Mesendoderm (in vitro differentiated cells): ENCODE measurements at places on chromosomes 7 and 10.

GRCh38 chr10:130358981-130359650, 222.9 kb downstream of the GLRX3 start:
- DNase-seq, result no peak

- no peak for DNase-seq
Measured at GRCh38 chr10:14860791-14861190, 17.9 kb upstream of the SUV39H2 start.

DNA sequence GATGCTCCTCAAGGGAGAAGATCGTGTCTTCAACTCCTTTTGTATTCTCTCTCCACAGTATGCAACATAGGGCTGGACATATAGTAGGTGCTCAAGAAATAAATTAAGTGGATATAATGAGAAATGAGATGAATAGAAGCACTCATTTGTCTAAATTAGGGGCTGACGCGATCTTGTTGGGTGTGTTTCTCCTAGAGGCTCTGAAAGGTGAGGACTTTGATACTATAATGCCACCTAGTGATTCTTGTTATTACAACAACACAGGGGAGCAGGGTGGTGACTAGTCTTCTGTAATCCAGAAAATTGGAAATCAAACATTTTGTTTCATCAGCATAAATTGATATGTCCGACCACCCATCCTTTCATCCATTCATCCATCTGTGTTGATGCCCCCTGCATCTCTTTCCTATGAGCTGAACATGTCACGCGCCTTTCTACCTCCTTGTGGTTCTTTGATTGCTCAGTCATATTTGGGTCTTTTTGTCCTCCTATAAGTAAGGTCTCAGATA, 3.5 kb upstream of the CFAP58 start:
- peak; percentile 86 for DNase-seq

DNA sequence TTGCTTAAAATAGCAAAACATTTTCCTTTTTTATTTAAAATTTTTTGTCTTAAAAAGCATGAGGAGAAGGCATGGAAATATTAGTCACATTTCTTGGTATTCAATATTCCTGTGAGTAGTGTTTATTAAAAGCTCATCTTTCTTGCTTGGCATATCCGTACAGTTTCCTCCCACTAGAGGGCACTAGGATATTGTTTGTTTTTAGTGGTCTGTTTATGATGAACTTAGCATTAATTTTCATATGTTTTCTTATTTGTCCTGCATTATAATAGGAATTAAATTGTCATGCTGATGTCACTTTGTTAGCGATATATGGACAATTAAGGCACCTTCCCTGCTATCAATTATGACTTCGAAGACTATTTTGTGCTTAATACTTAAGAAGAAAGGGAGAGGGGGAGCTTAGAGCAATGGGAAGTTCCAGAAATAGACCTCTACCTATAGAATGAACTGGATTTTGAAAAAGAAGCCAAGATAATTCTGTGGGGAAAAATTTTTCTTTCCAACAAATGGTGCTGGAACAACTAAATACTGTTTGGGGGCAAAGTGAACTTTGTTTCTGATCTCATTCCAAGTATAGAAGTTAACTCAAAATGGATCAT, 91.0 kb upstream of the STRIP2 start:
- peak; percentile 19 for DNase-seq

- DNase-seq, result no peak
Measured at GRCh38 chr7:112996331-112996871, 90.2 kb downstream of the GPR85 start.

DNA sequence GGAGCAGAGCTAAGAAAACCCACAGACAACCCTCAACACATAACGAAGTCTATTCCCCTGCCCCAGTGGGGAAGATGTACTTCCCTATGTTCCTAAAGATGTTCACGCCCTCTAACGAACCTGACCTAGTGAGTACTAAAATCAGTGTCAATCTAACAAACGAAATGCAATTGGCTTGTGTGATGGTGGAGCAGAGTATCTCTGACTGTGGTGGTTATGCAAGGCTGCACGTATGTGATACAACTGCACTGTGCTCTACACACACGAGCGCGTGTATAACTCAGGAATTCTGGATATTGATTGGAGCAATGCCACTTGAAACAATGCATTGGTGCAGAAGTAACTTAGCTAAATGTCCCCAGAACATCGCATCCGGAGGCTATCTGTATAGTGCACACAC, 1.3 kb downstream of the ANKRD16 start:
- DNase-seq, result no peak

GRCh38 chr7:70696201-70696754, 435.7 kb upstream of the GALNT17 start:
- DNase-seq, result peak; percentile 31

- DNase-seq, result peak; percentile 58
Measured at GRCh38 chr10:91103384-91104192, 116.9 kb upstream of the PCGF5 start.

DNA sequence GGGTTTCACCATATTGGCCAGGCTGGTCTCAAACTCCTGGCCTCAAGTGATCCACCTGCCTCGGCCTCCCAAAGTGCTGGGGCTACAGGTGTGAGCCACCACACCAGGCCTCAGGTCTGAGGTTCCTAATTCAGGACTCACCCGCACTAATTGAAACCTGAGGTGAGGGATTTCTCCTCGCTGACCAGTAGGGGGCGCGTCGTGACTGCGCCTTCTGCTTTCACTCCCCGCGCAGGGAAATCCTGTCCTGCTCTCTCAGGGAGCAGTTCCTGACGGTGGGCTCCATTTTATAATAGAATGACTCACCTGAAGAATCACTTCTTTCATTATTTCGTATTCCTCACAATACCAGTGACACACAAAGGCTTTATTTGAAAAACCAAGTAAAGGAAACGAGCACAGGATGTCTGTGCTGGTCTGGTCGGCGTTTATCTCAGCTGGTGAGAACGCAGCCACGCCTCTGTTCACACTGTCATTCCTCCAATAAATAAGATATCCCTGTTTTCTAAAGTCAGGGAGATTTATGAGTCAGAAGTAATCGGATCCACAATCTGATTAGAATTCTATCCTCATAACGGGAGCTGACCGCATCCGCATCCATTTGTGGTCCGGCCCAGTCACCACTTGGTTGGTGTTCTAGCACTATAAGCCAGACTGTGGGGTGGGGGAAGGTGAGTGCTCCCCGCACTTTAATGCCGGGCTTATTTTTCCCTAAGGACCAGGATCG, 35.4 kb downstream of the BAG3 start:
- peak; percentile 92 for DNase-seq

DNA sequence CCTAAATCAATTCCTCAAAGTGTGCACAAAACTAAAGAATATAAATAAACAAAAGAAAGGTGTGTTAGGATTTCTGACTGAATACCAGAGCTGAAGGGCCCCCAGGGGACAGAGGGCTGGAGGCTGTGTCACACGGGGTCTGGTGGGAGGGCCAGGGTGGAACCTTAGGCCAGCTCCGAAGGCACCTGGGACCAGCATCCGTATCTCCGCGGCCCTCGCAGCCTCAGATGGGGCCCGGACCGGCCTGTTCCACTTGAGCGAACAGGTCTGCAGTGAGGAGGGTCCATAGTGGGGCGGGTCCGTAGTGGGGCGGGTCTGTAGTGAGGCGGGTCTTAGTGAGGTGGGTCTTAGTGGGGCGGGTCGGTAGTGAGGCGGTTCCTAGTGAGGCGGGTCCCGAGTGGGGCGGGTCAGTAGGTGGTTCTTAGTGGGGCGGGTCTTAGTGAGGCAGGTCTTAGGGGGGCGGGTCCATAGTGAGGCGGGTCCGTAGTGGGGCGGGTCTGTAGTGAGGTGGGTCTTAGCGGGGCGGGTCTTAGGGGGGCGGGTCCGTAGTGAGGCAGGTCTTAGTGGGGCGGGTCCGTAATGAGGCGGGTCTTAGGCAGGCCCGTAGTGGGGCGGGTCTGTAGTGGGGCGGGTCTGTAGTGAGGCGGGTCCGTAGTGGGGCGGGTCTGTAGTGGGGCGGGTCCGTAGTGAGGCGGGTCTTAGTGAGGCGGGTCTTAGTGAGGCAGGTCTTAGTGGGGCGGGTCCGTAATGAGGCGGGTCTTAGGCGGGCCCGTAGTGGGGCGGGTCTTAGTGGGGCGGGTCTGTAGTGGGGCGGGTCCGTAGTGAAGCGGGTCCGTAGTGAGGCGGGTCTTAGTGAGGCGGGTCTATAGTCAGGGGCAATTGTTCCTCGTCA, 15.1 kb downstream of the GPR146 start:
- DNase-seq, result peak; percentile 98

DNA sequence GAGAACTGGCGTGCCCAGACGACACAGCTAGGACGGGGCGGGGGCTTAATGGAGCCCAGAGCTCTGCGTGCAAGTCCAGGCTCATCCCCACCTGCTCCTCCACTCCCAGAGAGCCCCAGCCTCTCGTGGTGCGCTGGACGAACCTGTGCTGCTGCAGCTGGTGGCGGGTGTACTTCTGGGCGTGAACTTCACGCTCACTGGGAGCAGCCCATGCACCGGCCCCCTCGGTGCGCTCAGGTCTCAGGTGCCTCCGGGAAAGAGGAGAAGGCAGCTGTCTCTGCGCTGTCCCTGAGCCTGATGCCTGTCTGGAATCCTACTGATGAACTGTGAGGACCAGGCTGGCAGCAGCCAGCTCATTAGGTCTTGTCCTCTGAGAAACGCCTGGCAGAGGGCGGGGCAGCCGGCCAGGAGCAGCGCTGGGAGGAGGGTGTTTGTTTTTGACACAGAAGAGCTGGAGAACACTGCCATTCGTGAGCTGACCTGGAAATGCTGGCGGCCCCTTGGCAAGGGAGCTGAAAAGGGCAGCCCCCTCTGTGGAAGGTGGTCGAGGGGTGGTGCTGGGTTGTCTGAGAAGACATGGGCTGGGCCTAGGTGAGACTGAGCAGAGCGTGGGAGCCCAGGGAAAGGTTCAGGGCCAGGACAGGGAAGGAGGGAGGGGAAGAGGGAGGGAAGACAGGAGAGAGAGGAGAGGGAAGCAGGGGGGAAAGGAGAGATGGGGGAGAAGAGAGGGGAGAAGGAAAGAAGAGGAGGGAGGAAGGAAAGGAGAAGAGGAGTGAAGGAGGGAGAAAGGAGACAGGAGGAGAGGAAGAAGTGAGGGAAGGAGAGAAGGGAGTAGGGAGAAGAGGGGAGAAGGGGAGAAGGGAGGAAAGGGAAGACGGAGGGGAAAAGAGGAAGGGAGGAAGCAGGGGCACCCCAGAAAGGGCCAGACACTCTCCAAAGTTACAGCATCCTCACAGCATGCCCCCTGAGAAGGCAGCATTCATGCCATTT, 53.5 kb upstream of the TNS3 start:
- peak; percentile 52 for DNase-seq

DNA sequence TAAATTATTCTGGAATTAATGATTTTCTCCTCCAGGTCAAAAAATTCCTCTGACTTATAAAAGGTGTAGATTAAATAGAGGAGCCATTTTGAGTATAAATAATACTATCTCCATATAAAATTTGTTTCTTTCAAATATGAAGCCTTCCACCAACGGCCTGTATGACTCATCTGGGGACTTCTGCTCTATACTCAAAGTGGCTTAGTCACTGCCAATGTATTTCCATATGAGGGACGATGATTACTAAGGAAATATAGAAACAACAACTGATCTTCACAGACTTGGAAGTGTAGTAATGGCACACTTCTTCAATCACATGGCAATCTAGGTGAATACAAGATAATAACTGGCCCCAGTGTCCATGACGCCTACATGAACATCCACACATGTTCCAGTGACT, 335.6 kb upstream of the HGF start:
- DNase-seq, result peak; percentile 51

DNA sequence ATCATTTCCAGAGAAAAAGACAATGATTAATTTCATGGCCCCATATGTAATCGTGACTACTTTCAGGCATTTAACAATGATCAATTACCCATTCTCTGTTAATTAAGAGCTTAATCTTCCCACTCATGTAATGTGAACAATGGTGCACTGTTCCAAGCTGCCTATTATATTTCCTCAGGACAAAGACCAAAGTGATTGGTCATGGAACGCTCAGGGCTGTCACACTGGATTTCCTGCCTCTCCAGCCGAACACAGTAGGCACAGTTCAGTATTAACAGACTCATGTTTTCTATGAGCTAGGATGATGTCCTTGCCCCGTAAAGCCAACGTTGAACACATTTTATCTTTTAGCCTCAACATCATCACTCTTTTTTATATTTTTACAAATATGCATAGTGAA, 142.7 kb upstream of the FZD8 start:
- DNase-seq, result no peak

DNA sequence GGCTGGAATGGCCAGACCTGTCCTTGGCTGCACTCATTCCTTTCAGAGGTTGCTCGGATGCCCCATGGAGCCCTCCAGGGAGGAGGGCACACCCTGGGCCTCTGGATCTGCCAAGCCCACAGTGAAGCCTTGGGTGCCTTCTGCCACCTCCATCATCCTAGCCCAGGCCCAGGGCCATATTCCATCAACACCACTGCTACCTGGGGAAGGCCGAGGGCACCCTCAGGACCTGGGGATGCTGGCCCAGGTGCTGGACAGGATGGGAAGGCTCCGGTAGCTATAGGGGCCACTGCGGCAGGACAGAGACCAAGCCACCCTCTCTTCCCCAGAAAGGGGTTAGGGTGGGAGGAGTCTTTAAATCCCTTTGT, 810 bp downstream of the OPN4 start:
- no peak for DNase-seq

DNA sequence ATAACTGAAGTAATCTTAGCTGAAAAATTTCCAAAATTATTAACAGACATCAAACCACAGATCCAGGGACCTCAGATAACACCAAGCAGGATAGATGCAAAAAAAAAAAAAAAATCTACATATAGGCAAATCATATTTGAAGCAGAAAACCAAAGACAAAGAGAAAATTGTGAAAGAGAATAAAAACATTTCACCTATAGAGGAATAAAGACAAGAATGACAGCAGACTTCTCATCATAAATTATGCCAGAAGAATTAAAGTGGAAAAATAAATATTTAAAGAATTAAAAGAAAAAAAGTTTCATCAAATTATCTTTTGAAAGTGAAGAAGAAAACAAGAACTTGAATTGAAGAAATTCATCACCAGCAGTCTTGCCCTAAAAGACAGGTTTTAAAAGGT, 467.5 kb downstream of the GPAM start:
- no peak for DNase-seq

DNA sequence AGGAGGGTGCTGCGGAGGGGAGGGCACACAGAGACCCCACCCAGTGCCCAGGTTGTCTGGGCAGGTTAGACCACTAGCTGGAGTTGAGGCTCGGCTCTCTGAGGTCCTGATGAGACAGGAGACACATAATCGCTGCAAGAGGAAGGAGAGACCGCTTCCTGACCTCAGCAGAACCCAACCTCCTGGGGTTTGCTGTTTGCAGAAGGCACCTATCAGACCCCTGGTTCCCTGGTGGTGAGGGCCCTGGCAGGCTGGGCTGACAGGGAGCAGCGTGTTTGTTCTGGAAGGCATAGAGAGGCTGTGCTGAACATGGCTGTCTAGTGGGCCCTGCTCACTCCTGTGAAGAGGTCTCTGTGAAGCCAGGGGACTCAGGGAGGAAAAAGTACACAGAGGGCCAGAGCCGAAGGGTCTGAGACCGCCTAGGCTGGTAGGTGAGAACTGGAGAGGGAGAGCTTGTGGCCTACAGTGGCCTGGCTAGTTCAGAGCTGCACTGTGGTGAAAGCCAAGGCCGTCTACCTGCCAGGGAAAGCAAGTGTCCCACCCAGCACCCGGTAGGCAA, 39.4 kb upstream of the NPFFR1 start:
- no peak for DNase-seq

DNA sequence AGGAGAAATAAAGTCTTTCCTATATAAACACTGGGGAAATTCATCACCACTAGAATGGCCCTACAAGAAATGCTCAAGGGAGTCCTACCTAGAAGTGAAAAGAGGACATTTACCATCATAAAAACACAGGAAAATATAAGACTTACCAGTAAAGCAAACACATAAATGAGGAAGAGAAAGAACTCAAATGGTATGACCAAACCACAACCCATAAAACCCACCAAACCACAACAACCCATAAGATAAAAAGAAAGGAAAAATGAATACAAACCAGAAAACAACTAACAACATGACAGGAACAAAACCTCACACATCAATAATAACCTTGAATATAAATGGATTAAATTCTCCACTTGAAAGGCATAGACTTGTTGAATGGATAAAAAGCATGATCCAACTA, 71.9 kb upstream of the DIP2C start:
- no peak for DNase-seq
